ENCODE measurements at places on chromosomes 13 and 19.

- peak; percentile 17 for DNase-seq
Measured at GRCh38 chr13:100611678-100612492, 23.3 kb upstream of the GGACT start.

- DNase-seq: peak; percentile 59
Measured at GRCh38 chr13:26929971-26930730, 169.6 kb upstream of the GPR12 start.

GRCh38 chr19:33167438-33167837 is 26.7 kb upstream of the LRP3 start:
- no peak for DNase-seq

GRCh38 chr13:83065108-83065507 is 817.2 kb downstream of the SLITRK1 start:
- no peak for DNase-seq

GRCh38 chr19:40469011-40469410 is 2.2 kb downstream of the SPTBN4 start:
- no peak for DNase-seq

DNA sequence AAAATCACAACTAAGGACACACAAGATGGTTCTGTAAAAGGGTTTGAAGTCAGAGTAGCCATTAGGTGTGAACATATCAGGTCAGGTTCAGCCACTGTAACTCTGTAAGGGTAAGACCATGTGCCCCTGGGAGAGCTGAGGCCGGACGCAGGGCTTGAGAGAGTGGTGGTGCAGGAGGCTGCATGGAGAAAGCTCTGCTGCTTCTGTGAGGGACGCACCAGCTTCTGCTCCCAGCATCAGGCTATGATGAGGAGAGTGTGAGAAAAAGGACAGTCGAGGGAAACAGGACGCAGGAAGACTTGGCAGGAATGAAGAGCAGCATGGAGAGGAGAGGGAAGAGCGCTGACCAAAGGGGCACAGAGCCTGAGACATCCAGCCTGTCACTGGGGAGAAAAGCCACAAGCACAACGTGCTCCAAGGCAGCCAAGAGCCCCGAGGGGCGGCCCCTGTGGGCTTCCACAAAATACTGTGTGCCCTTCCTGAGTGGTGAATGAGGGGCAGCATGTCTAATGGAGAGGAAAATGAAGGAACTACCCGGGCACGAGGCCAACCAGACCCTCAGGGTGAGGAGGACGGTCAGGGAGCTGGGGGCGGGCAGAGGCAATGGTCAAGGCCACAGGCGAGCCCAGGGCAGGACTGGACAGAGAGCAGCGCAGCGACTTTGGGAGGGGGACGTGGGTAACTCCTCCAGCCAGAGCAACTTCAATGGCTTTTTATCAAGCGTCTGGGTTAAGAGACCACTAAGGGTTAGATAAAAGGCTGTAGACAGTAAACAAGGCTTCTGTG is 107.7 kb downstream of the COL4A1 start:
- no peak for DNase-seq

DNA sequence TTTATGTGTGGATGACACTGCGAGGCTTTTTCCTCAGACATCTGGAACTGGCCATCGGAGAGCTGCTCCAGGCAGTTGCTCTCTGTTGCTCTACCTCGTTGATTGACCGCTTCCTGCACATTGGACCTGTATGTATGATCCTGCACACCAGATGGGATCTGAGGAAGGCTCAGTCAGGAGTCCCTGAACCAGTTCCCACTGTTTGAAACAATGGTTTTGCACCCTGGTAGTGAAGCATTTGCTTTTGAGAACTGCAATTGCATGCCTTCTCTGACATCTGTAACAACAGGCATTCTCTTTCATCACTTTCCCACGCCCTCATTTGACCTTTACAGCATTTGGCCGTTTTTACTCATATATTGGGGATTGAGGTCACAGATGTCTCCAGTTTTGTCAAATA is 61.1 kb upstream of the NPAS1 start:
- no peak for DNase-seq

- peak; percentile 15 for DNase-seq
Measured at GRCh38 chr19:13441810-13442512, 64.3 kb downstream of the CACNA1A start.

GRCh38 chr19:43532571-43532961 is 422 bp upstream of the ZNF575 start:
- no peak for DNase-seq

GRCh38 chr19:10602330-10603083 is 15.4 kb upstream of the AP1M2 start:
- peak; percentile 87 for DNase-seq

- DNase-seq: no peak
Measured at GRCh38 chr13:36526897-36527296, 94.6 kb downstream of the CCNA1 start.

DNA sequence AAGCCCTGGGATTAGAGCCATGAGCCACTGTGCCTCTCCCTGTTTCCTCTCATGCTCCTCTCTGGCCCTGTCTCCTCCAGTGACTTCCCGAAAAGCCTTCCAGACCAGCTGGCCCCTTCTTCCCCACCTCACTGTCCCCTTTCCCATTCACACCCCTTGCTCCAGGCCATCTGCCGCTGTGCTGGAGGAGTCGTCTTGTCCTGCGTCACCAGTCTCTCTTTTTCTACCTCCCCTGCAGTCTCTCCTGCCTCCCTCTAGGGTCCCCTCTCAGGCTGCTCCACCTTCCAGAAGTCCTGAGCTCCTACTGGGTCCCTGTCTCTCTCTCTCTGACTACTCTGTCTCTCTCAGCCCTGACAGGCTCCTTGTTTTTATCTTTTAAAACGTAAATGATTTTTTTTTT is 5.3 kb upstream of the FFAR1 start:
- no peak for DNase-seq

DNA sequence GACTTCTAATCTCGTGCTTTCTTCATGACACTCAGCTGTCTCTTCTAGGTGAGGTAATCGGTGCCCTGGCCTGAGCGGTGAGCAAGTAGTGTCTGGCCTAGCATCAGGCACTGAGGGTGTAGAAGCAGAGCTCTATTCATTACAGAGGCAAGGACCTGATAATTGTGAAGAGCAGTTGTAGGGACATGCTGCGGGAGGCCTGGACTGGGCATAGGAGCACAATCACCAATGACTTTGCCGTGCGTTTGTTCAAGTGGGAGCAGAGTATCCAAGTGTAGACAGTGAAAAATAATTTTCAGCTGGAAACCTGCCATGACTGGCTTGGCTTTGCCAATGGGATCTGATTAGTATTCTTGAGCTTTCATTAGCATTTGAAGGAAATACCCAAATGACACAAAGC is 32.1 kb upstream of the DCLK1 start:
- no peak for DNase-seq

GRCh38 chr19:46213806-46214205 is 15.7 kb upstream of the IGFL1 start:
- no peak for DNase-seq

Data from CD4-positive, alpha-beta T cell treated with Interleukin-1 beta for 1 hour (primary cell).